AG04450 (cell line): ENCODE measurements at places on chromosomes 1 and 21. TPM values are rescaled to one million over a fixed set of nuclear protein-coding genes. Genes with fewer than 3 reads are reported as not detected.

The PTP4A2 gene
- 536 and 658 TPM in 2 replicates for polyA plus RNA-seq

The IL20 gene
- polyA plus RNA-seq: not detected in 2 replicates

The SPRR2B gene
- polyA plus RNA-seq: not detected in 2 replicates

The NEGR1 gene
- polyA plus RNA-seq: 9.8 and 11.3 TPM in 2 replicates

The FAM110D gene
- polyA plus RNA-seq: not detected in 2 replicates

The ATP6V0B gene
- 130 and 140 TPM in 2 replicates for polyA plus RNA-seq

The PTGFRN gene
- polyA plus RNA-seq: 0.31 and 0.46 TPM in 2 replicates
